Stimulated activated CD4-positive, alpha-beta T cell treated with anti-CD3 and anti-CD28 coated beads, TNF-alpha, amount 100 ng/mL, for 1 hour (primary cell): ENCODE measurements at places on chromosomes 4 and X.

DNA sequence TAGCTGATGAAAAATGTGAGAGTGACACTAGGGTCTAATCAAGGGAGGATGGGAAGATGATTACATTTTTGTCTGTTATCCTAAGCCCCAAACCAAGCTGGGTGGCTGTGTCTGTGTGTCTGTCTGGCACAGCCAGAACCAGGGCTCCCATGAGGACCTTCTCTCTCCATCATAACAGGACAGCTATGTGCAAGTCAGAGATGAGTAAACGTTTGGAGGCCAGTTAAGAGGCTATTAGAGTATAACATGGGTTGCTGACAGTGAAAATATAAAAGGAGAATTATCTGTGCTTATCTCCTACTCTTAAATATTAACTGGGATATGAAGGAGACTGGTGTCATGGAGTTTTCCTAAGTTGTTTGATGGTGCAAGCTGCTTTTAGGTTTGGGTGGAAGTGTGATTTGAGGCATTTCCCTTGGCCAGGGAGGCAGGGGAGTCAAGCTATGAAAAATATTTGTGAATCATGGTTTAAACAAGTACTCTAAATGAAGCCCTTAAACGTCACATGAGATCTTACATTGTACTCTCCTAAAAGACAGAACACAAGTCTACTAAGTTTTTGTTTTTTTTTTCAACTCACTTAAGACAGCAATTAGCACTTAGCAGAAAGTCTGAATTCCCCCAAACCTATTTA, 156.2 kb downstream of the ENOX2 start:
- DNase-seq: no peak

- no peak for DNase-seq
These were observed 86.3 kb upstream of the RAPGEF2 start for GRCh38 chr4:159016593-159017024.

- no peak for DNase-seq
These were observed 254.5 kb downstream of the SOX3 start for GRCh38 chrX:140250391-140250790.

- DNase-seq: no peak
These were observed 34.1 kb downstream of the ANXA3 start for GRCh38 chr4:78585633-78586032.

DNA sequence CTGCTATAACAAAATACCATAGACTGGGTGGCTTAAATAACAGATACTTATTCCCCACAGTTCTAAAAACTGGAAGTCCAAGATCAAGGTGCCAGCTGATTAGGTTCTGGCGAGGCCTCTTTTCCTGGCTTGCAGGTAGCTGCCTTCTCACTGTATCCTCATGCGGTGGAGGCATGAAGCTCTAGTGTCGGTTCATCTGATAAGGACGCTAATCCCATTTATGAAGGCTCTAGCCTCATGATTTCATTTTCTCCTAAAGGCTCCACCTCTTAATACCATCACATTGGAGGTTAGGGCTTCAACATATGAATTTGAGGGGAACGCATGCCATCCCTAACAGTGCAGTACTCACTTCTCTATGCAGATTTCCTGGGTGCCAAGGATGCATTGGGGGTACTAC, 57.9 kb upstream of the STIM2 start:
- no peak for DNase-seq

DNA sequence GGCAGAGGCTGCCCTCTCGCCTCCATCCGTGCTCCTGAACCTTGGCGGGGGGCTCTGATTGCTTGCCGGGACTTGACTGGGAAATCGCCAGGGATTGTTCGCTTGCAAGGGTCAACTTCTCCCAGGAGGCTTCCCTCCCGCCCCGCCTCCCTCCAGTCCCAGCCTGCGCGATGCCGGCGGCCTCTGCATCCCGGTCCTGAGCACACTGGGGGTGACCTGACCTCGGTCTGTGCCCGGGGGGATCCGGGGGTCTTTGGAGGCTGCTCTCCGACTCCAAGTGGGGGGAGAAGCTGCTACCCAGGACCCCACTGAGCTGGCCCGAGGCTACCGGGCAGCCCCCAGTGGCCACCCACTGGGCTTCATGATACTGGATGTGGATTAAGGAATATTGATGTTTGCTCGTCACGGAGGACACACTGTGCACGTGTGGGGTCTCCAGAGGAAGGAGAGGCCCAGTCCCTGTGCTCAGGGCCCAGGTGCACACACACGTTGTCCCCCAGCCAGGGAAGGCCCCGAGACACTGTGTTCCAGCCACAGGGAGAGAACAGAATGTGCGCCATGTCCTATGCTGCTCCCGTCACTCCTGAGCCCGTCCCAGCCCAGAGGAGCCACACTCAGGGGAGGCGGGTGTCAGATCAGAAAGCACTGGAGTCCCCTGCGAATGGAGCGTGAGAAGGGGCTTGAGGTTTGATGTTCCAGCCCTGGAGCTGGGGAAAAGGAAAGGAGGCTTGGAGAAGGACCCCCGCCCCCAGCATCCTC, 55.9 kb upstream of the NKX1-1 start:
- DNase-seq: no peak

GRCh38 chr4:51942833-51943215, 77.3 kb downstream of the LRRC66 start:
- DNase-seq: no peak

DNA sequence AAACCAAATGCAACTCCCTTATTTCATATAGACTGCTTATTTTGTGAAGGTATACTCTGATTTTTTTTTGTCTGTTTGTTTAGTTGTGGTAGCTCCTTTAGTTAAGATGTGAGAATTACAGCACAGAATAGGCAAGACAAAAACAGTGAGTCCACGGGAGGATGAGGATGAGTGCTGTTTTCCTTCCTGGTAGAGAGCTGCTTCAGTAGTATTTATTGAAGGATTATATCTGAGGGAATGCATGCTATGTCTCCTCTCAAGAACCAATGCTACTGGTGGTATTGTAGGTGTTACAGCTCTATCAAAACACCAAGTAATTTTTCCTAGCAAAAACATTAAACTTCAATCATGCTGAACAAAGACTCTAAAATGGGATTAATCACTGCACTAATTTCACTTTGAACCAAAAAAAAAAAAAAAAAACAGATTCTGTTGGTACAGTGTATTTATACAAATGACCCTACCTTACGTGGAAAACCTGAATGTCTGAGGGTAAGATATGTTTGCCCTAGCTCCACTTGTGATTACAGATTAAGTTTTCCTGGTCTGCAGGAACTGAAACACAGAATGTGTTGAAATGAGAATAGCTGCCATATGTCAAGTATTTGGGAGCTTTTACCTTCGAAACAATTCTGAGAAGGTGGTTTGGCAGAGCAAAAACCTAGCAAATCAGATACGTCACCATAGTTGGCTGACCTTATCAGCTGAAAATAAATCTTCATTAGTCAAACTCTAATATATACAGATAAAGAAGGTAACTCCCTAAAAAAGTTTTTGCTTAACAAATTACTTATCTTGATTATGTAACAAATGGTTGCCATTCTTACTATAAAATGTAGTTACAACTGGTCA, 40.3 kb downstream of the PPP3CA start:
- no peak for DNase-seq

DNA sequence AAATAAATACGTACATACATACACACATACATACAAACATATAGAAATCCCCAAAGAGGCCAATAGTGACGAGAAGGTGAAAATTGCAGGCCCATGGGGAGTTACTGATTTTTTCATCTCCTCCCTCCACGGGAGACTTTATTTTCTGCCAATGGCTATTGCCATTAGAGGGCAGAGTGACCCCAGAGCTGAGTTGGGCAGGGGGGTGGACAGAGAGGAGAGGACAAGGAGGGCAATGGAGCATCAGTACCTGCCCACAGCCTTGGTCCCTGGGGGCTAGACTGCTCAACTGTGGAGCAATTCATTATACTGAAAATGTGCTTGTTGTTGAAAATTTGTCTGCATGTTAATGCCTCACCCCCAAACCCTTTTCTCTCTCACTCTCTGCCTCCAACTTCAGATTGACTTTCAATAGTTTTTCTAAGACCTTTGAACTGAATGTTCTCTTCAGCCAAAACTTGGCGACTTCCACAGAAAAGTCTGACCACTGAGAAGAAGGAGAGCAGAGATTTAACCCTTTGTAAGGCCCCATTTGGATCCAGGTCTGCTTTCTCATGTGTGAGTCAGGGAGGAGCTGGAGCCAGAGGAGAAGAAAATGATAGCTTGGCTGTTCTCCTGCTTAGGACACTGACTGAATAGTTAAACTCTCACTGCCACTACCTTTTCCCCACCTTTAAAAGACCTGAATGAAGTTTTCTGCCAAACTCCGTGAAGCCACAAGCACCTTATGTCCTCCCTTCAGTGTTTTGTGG, 180.7 kb downstream of the AR start:
- DNase-seq: no peak

GRCh38 chr4:189124149-189124758, 816.4 kb upstream of the FRG1 start:
- DNase-seq: no peak

DNA sequence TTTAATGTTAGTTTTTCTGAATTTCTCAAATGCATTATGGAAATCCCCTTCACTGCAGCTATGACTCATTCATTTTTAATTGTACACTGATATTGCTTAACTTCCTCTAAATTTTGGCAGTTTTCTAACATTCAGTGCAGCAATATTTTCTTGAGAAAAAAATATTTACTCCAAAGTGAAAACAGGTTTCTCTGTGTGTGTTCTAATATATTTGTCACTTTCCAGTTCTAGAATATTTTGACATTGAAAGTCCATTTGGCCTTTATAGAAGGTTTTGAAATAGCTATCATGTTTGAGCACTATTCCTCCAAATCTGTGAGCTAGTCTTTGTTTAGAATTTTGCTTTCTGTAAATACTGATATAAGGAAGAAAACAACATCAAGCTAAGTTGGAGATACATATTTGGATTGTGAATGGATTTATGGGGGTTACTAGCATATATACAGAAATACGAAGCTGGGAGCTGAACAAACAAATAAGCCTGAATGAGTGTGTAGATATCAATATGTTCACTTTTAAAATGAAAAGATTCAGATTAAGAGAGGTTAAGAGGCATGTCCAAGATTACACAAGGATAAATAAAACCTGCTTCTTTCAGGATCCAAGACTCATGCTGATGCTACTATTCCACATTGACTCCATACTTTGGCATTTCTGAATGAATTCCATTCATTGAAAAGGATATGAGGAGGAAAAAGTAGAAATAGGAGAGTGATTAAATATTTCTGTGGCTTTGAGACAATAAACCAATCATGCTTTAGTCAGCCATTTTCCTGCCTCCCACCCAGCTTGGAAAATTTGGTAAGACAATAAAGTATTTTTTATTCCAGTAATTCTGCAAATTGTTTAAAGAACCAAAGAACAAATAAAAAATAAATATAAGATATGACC, 57.3 kb upstream of the SLIT2 start:
- no peak for DNase-seq

GRCh38 chr4:185395238-185395955, at the start of gene LRP2BP:
Gene LRP2BP (minus strand): TSS chr4:185395924. CDS start chr4:185378186, 17,738 bp downstream.
- no peak for DNase-seq

GRCh38 chr4:37516057-37516775, 170.0 kb downstream of the RELL1 start:
- no peak for DNase-seq

DNA sequence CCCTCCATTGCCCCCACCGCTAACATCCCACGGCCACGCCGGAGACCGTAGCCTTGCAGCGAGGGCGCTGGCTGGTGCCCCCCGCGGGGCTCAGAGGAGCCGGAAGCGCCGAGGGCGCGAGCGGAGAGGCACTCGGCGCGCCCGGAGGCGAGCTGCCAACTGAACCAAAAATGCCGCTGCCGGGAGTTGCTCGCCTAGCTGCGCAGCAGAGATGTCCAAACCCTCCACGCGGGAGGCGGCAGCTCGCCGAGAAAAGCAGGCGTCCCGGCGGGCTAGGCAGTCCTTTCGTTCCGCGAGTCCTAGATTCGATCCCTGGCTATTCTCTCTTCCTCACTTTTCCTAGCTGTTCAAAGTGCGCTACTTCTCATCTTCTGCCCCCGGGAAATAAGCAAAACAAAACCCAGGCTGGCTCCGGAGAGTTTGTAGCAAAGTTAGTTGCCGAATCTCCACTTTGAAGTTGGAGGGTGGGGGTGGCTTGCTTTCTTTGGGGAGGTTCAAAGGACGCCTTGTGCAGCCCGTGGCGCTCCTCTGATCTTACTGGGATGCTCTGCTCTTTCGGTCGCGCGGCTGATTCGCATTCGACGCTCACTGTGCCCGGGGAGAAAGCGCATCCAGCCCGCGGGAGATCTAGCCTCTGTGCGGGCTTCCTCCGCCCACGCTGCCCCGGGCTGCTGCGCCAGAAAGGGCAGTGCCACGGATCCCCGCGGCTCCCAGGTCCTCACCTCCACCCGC, 723 bp downstream of the NKX6-1 start:
- DNase-seq: no peak

DNA sequence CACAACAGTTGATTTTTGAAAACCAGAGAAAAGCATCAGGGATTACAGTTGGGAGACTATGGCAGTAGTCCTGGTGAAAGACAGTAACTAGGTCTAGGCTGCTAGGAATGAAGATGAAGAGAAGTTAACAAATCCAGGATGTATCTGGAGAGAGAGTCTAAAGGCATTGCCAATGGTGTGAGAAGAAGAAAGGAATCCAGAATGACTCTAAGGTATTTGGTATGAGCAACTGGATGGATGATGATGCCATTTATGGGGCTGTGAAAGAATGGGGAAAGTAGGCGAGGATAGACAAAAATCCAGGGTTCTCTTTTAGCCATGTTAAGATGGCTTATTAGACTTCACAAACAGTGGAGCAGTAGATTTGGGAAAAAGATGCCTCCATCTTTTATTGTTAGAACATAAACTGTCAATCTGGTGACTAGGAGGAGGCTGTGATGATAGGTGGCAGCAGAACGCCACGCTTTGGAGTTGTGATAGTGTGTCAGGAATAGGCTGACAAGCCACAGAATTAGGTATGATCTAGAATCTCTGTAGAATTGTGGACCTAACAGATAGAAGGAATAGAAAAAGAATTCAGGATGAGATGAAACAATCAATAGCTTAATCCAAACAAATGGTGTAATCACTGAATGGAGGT, 27.3 kb upstream of the JADE1 start:
- DNase-seq: peak; percentile 24
